AG09309 (cell line): ENCODE measurements at places on chromosomes 16 and 17.

DNA sequence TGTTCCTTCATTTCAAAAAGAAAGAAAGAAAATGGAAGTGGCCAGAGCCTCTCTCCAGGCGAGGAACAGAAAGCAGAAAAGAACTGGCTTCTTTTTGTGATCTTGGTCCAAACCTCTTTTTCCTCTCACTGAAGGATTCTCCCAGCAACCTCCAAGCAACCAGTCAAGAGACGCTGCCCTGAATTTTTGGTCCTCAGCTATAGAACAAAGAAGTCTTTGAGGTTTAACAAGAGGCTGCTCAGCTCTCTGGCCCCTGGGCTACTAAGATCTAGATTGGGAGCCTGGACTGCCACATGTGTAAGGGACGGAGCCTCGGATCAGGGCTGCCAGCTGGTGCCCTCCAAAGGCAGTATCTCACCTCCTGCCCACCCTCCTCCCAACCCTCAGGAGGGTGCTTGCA, 62.6 kb downstream of the AXIN2 start:
- no peak for DNase-seq

DNA sequence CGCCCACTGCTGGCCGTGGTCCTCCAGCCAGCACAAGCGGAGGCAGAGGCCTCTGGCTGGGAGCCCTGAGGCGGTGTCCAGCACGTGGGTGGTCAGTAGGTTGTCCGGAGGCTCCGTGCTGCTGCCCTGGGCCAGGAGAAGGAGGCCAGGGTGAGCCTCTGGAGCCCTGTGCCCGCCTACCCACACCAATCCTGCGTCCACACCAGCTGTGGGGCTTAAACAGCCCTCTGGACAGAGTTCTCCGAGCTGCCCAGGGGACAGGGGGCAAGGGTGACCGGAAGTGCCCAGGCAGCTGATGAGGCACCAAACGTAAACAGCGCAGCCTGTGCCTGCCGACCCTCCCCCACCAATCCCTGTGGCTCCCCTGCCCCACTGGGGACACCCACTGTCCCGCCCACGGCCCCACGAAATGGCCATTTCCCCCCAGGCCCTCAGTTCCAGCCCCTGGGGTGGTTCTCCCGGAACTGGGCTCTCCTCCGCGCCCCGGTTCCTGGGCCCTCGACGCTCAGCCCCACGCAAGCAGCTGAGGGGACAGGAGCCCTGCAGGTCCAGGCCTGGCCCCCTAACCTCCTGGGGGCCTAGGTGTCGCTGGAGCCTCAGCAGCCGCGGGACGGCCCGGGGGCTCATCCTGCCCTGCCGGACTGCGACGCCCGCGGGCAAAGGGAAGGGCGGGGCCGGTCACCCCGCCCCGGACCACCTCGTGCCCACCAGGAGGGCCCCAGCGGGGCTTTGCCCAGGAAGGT, 27.9 kb upstream of the DBNDD1 start:
- DNase-seq = no peak

GRCh38 chr17:1976000-1976682, 49.0 kb downstream of the RTN4RL1 start:
- DNase-seq = no peak

DNA sequence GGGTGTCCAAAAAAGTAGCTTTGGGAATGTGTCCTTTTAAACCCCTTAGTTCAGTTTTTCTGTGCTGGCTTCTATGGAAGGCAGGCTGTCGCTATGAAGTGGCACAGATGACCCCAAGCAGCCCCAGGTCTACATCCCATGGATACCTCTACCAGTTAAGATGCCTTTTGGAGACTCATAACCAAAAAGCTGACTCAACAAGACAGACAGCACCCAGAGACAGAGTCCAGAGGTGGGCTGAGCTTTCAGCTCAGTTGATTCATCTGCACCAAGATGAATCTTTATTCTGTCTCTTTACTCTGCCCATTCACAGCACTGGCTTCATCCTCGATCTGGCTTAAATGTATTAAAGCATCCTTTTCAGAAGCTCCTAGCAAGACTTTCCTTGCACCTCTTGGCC, 29.8 kb upstream of the RBBP6 start:
- DNase-seq = no peak

GRCh38 chr17:17151541-17151940, 54.6 kb downstream of the PLD6 start:
- DNase-seq = no peak

DNA sequence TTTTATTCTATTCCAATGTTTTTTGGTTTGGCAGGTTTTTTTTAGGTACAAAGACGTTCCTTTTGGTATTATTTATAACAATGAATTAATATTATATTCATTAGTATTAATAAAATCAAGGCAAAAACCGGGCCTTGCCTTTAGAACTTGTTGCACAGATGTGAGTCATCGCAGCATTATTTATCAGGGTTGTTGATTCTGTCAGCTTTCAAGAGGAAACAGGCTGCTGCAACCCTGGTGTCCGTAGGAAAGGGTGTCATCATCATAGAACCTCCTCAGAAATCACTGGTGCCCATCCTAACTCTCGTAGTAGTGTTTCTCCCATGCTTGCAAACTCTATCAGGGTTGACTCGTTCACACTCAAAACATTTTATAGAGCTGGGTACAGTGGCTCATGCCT, 10.2 kb upstream of the LRRC37B start:
- no peak for DNase-seq

DNA sequence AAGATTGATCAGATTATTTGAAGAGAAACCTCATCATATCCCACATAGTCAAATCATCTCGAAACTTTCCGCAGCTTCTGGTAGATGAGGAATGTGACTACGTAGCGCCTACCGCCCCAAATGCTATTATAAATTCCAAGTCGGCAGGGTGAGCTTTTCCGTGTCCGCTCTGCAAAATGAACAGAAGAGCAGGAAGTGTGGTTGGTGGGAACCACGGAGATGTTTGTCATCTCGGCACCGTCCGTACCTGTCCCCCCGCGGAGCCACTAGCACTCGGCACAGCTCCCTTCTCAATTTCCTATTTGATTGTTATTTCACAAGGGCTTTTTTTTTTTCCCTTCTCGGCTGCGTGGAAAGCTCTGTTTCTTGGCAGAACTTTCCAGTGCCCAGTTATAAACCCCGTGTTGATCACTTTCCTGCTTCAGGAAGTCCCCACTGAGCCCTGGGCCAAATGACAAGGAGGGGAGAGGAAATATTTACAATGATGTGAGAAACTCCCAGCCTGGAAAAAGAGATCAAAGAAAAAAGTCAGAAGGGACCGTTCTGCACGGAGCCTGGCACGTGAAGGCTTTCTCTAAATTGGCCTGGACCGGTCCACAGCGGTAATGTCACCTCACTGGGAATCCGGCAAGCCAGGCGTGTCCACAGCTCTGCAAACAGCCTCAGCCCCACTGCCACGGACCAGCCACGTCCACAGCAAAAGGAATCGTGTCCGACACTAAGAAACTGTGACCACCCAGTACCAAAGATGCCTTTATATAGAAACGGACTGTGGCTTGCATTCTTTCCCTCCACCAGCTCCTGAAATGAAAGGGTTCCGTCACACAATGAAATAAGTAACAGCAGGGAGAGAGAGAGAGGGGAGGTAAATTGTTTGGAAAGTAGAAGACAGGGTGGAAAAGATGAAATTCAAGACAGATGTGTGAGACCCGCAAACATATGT, 65.0 kb downstream of the MRM3 start:
- no peak for DNase-seq

DNA sequence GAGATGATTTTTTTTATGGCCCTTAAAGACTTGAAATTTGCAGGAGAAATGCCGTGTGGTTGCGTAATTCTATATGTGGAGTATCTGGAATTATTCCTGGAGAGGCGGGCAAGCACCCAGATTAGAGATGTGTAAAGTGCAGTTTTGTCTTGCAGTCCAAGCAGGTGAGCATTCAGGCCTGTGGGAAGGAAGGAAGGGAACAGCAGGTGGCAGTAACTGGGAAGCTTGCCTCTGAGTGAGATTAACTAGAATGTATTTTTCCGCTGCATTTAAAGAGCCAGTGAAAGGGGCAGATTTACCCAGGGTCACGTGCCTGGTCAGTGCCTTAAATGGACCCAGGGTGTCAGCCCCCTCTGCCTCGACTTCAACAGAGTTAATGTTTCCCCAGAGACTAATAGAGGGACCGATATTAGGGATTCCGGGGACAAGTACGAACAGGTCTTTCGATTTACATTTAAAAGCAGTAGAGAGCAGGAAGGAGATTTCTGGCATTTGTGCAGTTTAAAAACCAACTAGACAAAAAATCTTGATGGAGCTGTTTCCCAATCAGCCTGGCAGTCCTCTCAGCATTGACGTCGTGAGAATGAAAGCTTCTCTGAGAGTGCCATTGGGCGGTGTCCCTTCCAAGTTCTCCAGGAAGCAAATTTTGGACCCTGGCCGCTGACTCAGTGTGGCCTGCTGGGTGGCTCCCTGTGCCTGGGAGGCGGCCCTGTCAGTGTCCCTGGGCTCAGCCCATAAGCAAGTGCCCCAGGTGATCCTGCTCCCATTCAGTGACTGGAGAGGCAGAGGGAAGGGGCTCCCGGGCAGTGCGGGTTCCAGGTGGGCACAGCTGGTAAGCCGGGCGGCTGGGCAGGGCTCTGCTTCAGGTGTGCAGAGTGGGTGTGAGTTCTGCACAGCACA, 38.2 kb downstream of the KSR1 start:
- DNase-seq = peak; percentile 5

- no peak for DNase-seq
Observed at GRCh38 chr17:59371416-59372100, 40.1 kb downstream of the YPEL2 start.

DNA sequence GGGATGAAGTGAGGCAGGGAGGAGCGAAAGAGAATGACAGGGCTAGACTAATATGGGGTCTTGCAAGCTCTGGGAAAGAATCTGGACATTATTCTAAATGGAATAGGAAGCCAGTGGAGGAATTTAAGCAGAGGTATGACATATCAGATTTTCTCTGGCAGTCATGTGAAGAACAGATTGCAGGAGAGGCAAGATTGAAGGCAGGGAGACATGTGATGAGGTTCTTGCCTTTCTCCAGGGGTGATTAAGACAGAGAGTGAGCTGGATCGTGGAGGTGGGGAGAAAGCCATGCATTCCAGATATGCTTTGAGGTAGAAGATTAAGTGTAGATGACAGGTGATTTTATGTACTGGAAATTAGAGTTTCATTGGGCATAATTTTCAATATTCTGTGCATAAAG, 4.3 kb upstream of the THAP11 start:
- DNase-seq = no peak

GRCh38 chr16:53973021-53973420, 269.1 kb downstream of the FTO start:
- no peak for DNase-seq

- no peak for DNase-seq
Observed at GRCh38 chr17:82126556-82127314, 28.7 kb upstream of the FASN start.

DNA sequence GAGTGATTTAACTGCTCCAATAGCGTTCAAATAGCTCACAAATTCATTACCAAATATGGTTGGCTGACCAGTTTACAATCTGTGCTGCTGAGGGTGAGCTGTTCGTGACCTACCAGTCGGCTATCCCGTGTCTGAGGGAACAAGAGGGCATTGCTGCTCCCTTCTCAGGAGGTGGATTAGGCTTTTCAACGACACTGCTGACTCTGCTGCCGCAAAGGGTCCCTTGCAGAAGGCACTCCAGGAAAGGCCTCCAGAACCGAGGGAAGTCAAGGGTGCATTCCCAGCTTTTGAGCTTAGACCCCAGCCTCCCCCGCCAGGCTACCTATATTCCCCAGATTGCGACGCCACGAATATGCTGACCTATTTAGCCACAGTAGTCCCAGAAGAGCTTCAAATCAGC, 32.3 kb downstream of the GJC1 start:
- no peak for DNase-seq

GRCh38 chr17:40063187-40063771, 514 bp downstream of the THRA start:
- no peak for DNase-seq

DNA sequence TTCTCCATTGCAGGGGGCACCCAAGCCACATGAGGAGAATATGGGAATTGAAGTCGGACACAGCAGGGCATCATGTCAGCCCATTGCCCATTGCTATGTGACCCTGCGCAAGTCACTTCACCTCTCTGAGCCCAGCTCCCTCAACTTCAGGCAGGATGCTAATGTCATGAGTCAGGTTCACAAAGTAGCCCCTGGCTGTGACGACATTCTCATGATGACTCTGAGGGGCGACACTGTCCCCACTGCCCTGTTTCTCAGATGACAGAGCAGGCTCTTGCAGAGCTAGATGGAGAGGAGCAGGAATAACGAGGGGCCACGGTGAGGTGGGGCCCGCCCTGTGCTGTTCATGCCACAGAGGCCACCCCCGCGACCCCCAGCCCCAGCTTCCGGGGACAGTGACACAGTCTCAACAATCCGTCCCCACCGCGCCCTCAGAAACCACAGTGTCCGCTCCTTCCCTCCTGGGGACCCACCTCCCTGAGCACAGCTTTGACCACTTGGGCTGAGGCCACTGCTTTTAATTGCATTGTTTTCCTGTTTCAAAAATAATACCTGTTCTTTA, 13.2 kb upstream of the ZNF469 start:
- no peak for DNase-seq

DNA sequence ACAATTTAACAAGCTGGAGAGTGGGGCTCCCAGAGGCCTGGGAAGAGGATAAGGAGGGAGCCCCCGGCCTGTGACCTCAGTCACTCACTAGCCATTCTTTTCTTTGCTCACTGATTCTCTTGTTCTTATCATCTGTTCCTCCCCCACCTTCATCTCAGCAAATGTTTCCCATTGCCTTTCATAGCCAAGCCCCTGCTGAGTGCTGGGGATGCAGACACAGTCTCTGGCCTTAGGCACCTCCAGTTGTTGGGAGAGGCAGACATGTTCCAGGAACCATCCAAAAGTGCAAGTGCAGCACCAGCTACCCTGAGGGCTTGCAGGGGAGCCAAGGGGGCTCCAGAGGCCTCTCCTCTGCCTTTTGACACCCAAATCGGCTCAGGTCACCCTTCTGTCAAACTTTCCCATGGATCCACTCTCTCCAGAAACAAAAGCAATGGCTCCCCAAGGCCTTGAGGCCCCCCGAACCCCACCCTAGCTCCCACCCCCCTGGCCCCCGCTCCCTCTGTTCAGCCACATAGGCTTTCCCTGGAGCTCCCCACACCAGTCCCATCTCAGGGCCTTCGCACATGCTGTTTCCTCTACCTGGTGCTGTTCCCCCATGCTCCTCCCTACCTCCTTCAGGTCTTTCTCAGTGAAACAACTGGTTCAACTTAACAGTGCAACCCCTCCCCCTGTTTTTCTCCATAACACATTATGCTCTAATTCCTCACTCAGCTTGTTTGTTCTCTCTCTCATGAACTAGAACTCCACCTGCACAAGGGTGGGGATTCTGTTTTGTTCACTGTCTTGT, 14.9 kb upstream of the KCNJ12 start:
- no peak for DNase-seq

GRCh38 chr16:55557186-55557585, 9.3 kb upstream of the CAPNS2 start:
- no peak for DNase-seq
